ENCODE measurements at places on chromosomes 5 and 9.

GRCh38 chr9:92589923-92590322, 54.1 kb upstream of the ECM2 start:
- DNase-seq = no peak

- no peak for DNase-seq
These were observed 60.4 kb downstream of the TNC start for GRCh38 chr9:115057559-115057958.

DNA sequence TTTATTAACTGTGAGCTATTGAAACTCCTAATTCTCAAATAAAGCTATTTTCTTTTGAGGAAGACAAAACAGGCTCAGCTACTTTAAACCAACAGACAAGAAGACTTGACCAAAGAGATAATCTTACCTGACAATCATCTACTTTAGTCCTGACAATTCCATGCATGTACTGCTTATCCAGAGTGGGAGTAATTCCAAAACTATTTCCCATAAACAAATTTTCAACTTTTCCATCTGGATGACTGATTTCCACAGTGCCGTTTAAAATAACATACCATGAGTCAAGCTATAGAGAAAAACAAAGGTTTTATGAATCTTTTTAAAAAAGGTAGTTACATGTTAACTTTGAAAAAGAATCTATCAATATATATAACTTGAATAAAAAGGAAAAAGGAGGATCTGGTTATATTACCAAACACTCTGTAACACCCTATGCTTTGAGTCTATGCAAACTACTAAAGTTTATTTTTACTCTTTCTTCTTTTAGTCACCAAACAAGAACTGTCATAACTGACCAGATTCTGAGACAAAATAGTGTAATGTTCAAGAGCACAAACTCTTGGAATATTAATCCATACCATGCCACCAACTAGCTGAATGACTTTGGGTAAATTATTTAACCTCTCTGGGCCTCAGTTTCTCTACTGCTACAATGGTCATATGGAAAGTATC, 129.7 kb downstream of the RAPGEF6 start:
- DNase-seq = no peak

DNA sequence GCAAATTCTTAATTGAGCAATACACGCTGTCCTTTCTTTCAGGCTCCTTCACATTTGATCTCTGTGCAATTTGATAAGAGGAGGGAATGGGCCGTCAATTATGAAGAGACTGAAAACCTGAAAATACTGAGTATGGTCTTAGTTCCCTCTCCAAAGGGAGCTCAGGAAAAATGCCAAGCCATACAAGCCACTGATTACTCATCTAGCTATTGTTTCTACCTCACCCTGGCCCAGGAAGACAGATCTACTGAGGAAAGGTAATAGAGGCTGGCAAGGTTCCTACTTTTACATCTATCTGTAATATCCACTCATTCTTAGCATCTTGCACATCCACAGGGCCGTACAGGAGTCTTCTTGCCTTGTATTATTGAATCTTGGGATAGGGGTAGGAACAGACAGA, 23.7 kb upstream of the TNC start:
- no peak for DNase-seq

GRCh38 chr5:14276380-14276779, 133.2 kb downstream of the TRIO start:
- DNase-seq = no peak

DNA sequence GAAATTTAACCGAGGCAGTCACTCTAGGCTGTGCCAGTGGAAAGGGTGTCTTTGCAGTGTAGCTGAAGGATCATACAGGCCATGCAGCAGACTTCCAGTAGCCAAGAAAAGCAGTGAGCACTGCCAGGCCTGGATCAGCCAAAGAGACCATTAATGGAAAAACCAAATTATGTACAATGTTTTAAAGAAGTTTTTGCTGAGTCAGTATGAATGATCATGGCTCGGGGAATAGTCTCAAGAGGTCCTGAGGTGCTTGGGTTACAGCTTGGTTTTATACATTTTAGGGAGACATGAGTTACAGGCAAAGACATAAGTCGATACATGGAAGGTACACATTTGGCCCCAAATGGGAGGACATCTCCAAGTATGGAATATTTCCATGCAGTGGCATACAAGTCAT, 141.3 kb downstream of the YTHDC2 start:
- no peak for DNase-seq

DNA sequence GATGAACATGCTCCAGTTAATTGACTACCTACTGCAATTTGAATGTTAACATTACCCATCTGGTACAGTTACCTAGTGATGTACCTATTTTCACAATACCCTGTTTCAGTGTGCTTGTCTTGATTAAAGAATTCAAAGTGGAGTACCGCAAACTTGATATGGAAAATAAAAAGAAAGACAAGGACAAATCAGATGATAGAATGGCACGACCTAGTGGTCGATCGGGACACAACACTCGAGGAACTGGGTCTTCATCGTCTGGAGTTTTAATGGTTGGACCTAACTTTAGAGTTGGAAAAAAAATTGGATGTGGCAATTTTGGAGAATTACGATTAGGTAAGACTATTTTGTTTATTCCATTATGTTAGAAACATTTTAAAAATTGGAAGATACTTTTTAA, 33.5 kb downstream of the CSNK1G3 start:
- peak; percentile 19 for DNase-seq

All from inflammatory macrophage (primary cell).